Fibroblast of skin of left quadriceps (primary cell): ENCODE measurements at places on chromosomes 13 and 19.

DNA sequence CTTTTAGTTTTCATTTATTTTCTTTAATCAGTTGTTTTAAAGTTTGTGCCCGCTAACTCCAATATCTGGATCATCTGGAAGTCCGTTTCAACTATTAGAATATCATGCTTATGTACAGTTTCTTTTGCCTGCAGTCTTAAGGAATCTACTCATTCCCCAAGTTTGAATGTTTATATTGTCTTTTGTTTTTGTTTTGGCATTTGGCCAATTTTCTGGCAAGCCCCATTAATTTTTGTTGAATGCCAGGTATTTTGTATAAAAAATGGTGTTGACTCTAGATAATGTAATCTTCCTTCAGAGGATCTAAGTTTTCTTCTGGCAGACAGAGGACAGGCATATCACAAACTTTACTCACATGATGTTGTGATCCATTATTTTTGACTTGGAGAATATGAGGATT is 11.1 kb upstream of the ZNF235 start:
- no peak for DNase-seq

GRCh38 chr13:82294226-82294625 is 1588.0 kb downstream of the SLITRK1 start:
- DNase-seq = no peak

DNA sequence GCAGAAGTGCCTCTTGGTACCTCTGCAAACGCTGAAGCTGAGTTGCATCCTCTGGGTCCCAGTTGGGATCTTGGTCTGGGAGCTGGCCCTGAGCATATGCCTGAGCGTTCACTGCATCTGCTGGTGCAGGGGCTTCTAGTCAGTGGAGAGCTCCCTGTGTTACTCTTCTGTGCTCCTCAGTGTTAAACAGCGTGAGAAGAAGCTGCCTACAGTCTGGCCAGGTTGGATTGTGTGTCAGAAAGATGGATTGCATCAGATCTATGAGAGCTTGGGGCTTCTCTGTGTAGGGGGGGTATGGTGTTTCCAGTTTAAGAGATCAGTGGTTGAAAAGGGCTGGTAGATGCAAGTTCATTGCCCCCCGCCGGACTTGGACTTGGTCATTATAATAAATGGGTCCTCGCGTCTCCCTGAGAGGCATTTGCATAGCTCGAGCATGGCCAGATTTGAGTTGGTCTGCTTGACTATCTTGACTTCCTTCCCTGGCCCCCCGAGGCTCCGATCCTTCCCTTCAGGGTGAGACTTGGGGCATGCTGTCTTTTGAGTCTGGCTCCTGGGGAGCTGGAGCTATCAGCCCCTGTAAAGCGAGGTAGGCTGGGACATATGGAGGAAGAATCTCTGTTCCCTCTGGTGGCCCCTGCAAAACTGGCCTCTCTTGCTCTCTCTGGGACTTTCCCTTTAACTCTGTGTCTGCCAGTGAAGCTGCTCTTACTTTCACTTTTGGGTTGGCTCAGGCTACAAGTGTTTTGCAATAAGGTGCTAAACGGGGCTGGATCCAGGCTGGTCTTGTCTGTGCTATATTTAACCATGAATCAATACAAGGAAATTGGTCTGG is 52.9 kb downstream of the OR10H4 start:
- DNase-seq = peak; percentile 37

- DNase-seq = peak; percentile 48
These were observed 26.7 kb upstream of the NANOS3 start for GRCh38 chr19:13849991-13850909.

- no peak for DNase-seq
These were observed 9.2 kb upstream of the TNFSF14 start for GRCh38 chr19:6679139-6679538.

- DNase-seq = no peak
These were observed 3.6 kb upstream of the RPS15 start for GRCh38 chr19:1434577-1435060.

- DNase-seq = no peak
These were observed 108.1 kb upstream of the UBL3 start for GRCh38 chr13:29958476-29958875.

GRCh38 chr13:52345631-52346251 is 60.2 kb downstream of the THSD1 start:
- DNase-seq = no peak

- no peak for DNase-seq
These were observed 6.4 kb downstream of the TNFSF14 start for GRCh38 chr19:6663236-6664201.

DNA sequence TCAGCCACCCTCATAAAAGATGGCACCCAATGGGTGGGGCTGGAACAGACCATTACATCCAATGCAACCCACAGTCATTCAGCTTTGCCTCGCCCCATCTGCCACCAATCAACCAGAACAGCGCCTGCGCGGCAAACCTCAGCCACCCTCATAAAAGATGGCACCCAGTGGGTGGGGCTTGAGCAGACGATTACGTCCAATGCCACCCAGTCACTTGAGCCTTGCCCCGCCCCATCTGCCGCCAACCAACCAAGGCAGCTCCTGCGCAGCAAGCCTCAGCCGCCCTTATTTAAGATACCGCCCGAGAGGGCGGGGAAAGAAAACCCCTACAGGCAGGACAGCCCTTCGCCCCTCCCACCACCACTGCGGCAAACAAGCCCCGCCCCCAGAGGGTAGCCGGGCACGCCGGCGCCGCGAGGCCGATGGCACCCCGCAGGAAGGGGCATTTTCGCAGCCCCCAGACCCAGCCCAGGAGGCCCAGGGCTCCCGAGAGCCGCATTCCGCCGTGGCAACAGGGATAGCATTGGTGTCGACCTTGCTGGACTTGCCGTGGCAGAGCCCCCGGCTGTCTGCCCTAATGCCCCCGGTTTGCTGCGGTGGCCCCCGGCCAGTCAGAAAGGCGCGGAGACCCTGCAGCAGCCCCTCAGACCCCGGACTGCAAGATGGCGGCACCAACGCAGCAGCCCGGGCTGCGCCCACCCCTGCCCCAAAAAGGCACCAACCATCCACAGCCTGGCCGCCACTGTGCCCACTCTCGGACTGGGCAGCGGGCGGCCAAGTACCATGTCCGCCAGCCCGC is 675 bp downstream of the PEG3 start:
- DNase-seq = no peak

- no peak for DNase-seq
These were observed 7.5 kb downstream of the IL4I1 start for GRCh38 chr19:49889038-49889686.

DNA sequence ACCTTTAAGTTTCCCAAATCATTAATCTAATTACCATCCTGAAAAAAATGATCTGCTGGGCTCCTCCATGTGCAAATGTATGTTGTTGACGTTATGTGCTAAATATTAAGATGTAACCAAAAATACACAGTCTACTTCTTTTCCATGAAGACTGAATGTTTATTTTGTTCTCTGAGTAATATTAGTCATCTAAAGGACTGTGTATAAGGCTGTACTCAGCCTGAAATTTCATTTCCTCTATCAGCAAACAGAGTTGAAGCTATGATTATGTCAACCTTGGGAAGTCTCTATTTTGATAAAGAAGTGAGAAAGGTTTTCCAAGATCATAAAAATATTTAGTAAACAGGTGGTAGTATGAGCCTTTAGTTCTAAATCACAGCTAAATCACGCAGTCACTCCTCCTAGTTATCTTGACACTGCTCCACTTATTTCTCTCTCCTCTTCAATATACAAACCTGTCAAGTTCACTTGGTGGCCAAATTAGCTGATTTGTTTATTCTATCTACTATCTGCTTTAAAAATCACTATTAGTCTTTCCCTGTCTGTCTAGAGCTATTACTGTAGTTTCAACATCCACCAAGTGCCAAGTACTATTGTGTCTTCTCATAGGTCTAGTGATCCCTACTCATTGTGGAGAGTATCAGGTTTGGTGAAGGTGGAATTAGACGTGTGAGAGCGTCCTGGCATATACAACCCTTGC is 211.7 kb upstream of the STARD13 start:
- DNase-seq = no peak

DNA sequence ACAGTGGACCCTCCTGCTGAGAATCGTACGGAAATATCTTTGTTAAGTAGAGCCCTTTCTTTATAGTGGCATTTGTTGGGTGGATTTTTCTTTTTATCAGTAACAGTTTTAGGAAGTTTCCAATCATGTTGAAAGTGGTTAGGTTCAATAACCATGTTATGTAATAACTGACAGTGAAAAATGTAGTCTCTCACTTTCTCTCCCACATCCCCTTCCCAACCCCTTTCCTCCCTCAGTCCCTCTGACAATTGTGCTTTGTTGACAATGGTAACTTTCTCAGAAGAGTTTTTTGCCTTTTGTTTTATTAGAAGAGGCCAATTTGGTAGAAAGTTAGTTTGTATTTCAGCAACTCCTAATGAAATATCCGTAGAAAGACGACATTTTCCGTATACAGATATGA is 77.8 kb upstream of the SLAIN1 start:
- DNase-seq = no peak

GRCh38 chr19:3880471-3881271 is at the start of gene ATCAY:
ATCAY (plus strand) TSS chr19:3880685; CDS start chr19:3885768, 5,083 bp downstream.
- no peak for DNase-seq

GRCh38 chr13:71659404-71659803 is 207.6 kb downstream of the DACH1 start:
- DNase-seq = no peak

DNA sequence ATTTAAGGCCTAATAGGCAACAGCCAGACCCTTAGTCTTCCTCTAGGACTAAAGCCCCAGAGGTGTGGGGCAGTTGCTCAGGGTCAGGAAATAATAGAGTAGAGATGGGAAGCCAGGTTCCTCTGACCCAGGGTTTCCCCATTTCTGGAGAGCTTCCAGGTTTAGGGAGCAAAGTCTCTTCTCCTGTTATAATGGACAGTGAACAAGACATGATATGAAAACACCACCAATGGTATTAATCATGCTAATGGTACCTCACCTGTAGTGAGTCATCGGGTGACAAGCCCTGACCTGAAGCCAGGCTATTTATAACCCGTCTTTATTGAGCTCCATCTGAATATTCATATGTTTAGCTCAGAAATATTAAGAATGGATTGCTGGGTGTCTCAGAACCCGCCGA is 24.6 kb downstream of the BICRA start:
- no peak for DNase-seq

DNA sequence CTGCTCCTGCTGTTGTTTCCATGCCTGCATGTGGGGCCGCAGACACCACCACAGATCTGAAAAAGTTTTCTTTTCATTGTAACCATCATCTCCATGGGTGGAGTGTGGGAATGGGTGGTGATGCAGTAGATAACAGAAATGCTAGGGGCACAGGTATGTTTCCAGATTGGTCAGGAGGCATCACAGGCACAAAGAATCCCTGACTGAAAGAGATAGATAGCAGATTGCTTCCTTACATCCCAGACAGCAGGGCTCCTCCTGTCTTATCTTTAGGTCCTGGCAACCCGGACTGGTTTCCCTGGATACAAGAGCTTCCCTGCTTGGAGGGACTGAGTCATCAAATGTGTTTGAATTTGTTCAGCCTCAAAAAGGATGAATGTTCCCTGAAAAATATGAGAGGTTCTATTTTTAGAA is 1937.6 kb downstream of the PCDH9 start:
- DNase-seq = peak; percentile 64

GRCh38 chr19:13484166-13484565 is 22.1 kb downstream of the CACNA1A start:
- DNase-seq = no peak

GRCh38 chr13:110340812-110341444 is 33.8 kb downstream of the COL4A2 start:
- no peak for DNase-seq

DNA sequence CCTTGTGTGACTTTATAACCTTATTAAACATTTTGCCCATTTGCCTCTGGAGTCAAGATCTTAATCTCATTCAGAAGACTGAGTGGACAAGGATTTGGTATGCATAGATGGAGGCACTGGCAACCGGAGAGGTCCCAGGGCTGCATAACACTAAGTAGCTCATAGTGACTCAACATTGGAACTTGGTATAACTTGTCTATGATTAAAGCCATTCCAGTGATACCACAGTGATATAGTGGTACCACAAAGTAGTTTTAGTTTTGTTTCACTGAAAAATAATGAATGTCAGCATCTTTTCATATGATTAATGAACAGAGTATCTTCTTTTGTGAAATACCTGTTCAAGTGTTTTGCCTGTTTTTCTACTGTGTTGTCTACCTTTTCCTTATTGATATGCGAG is 26.4 kb downstream of the CDK8 start:
- DNase-seq = no peak

DNA sequence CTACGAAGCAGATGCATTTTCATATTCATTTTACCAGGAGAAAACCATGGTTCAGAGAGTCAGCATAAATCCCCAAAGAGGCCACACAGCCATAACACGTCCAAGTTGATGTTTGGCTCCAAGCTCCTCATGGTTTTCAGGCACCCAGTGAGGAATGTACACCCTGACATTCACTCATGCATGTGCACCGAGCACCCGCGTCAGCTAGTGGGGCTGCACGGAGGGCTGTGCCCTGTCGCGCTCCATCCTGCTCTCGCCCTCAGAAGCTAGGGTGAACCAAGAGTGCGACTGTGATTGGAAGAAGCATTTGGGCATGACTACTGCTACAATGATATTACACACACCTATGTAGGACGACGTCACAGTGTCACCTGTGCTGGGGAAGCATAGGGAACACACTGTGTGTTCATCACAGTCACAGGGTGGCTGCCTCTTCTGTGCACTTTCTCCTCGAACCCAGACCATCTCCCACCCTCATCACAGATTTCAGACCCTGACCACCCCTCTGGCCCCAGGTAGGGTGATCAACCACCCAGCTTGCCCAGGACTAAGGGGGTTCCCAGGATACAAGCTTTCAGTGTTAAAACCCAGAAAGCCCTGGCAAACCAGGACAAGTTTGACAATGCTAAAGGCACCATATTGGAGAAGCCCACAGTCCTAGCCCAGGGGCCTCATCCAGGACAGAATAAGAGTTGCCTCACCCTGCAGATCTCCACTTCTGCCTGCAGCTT is 148.6 kb upstream of the ZNF507 start:
- DNase-seq = no peak

- DNase-seq = no peak
These were observed 1173.3 kb downstream of the PCDH17 start for GRCh38 chr13:58804832-58805231.

DNA sequence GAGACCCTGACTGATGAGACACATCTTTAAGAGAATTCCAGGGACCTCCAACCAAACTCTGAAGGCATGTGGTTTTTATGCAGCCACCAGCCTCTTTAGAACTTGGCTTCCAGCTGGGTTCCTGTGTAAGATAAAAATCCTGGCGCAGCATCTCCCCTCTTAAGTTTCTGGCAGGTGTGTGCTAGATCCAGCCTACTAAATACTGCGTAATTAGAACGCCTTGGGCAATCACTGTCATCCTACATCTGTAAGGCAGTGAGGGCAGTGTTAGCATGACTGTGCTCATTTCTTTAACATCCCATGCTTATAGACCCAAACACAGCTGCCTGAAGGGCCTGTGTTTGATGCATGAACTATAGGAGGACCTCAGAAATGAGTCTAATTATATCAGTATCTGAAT is 173.5 kb upstream of the OBI1 start:
- no peak for DNase-seq
